Lung (tissue), 17 donors: ENCODE measurements at places on chromosomes 1 and 21. TPM values are rescaled to one million over a fixed set of nuclear protein-coding genes. Genes with fewer than 3 reads are reported as not detected.
A peak's percentile ranks its signal among the peaks of the same experiment; 100 is the strongest.

DNA sequence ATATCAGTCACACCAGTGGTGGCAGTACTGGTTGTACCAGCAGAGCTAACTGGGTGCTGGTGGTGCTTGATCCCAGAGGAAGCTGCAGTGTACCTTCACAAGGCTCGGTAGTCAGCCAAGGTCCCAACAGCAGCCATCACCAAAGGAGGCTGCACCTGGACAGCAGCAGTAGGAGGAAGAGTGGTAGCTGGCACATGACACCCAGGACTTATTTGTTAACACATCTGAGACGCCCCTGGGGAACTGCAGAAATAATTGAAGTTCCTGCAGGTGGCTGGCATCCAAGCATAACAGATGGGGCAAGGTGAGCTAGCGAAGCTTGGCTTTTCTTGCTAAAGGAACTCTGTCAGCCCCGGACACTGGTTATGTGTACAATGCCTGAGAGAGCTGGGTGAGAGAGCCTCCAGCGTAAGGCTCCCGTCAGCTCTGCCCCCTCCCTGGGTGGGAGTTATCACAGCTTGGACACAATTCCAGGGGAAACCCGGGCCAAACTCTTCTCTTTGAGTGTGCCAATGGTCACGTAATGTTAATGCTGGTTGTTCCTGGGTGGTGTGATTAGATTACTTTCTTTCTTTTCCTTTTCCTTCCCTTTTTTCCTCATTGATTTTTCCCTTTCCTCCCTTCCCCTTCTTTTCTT is 29.1 kb upstream of the PARP1 start:
- no peaks in the 10 kb centered on the region for H3K36me3 ChIP-seq
- DNase-seq, result no peak
- no peaks in the 10 kb centered on the region for H3K27me3 ChIP-seq
- no peaks in the 10 kb centered on the region for H3K4me1 ChIP-seq
- no peak overlapping the region for H3K27ac ChIP-seq

DNA sequence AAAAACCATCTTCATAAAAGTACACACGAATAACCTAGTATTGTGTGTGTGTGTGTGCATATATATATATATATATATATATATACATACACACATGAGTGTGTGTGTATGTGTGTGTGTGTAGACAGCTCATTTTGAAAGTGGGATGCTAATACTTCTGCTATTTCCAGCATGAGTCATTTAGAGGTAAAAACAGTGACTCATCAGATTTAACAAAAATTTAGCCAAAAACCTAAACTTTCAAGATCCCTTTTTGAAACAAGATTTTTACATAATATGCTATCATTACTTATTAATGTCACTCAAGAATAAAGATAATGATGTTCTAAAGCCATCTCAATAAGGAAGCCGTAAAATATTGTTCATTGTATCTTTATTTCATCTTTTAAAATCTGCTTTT is 35.6 kb upstream of the ADGRL4 start:
- H3K4me3 ChIP-seq, result no peak overlapping the region
- no peak for DNase-seq
- H3K27ac ChIP-seq, result no peak overlapping the region
- no peaks in the 10 kb centered on the region for H3K36me3 ChIP-seq

- H3K27me3 ChIP-seq, result no peaks in the 10 kb centered on the region
- no peak overlapping the region for H3K27ac ChIP-seq
- no peak overlapping the region for H3K4me3 ChIP-seq
Measured at GRCh38 chr1:240691501-240691900, 79.5 kb upstream of the GREM2 start.

The TTC39A gene
- 16.6 TPM for total RNA-seq

- DNase-seq, result peak; percentile 31
- no peaks in the 10 kb centered on the region for H3K4me1 ChIP-seq
- H3K27me3 ChIP-seq, result no peaks in the 10 kb centered on the region
- H3K36me3 ChIP-seq, result no peaks in the 10 kb centered on the region
- no peak overlapping the region for H3K27ac ChIP-seq
Measured at GRCh38 chr21:36661511-36662309, 37.2 kb upstream of the SIM2 start.

DNA sequence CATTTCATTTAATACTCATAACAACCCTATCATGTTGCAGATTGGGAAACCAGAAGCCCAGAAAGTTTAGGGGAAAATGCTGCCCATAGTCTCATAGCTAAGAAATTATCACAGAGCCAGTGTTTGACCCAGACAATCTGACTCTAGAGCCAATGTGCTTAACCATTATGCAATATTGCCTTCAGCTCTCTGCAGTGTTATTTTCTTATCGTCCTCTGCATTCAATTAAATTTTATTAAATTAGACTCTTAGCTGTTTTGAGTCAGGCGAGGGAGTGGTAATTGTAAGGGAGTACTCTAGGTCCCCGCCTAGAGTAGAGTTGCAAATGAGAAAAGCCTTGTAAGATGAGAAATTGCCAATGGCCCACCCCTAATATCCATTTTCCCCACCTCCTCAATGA is 191.1 kb downstream of the TTLL7 start:
- no peak overlapping the region for H3K27ac ChIP-seq
- H3K27me3 ChIP-seq, result no peaks in the 10 kb centered on the region
- no peaks in the 10 kb centered on the region for H3K36me3 ChIP-seq
- DNase-seq, result no peak

The SYTL1 gene
- total RNA-seq, result 10.5 TPM

The SPRR2E gene
- total RNA-seq, result not detected

The HCRTR1 gene
- 0.14 TPM for total RNA-seq

- H3K27me3 ChIP-seq, result no peaks in the 10 kb centered on the region
- H3K36me3 ChIP-seq, result peaks cover 2% of the 10 kb centered on the region
- no peak for DNase-seq
- no peaks in the 10 kb centered on the region for H3K4me1 ChIP-seq
- no peak overlapping the region for H3K27ac ChIP-seq
- no peak overlapping the region for H3K4me3 ChIP-seq
Measured at GRCh38 chr1:29195881-29196291, 14.2 kb upstream of the SRSF4 start.

The KCNK1 gene
- 10.2 TPM for total RNA-seq

DNA sequence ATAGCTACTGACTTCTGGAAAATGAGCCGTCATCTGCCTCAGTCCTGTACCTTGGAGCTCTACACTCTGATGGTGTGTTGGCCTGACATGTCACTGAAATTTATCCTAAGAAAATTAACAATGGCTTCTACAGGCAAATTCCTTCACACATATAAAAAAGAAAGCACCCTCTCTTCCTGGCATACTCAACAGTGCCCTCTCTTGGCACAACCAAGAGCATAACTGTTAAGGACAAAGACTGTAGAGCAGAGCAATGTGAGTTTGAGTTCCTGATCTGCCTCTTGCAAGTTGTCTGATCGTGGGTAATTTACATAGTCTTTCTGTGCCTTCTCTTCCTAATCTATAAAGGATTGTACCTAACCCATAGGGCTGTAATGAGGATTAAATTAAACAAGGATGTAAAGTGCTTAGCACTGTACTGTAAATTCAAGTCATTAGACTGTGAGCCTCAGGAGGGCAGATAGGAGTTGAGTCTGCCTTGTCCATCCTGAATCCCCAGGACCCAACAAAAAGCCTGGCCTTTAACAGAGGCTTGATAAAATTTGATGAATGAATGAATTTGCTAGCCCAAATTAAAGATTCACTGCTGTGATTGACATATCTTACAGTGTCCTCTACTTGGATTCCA is 83.5 kb downstream of the SYF2 start:
- H3K36me3 ChIP-seq, result no peaks in the 10 kb centered on the region
- H3K27ac ChIP-seq, result no peak overlapping the region
- no peaks in the 10 kb centered on the region for H3K4me1 ChIP-seq
- no peak for DNase-seq
- H3K27me3 ChIP-seq, result no peaks in the 10 kb centered on the region

- H3K4me3 ChIP-seq, result no peak overlapping the region
- H3K36me3 ChIP-seq, result no peaks in the 10 kb centered on the region
- H3K27me3 ChIP-seq, result no peaks in the 10 kb centered on the region
- DNase-seq, result no peak
Measured at GRCh38 chr21:41054018-41054578, 113.9 kb upstream of the BACE2 start.

- no peak overlapping the region for H3K27ac ChIP-seq
- DNase-seq, result no peak
- peaks cover 48% of the 10 kb centered on the region for H3K27me3 ChIP-seq
- H3K36me3 ChIP-seq, result no peaks in the 10 kb centered on the region
- no peaks in the 10 kb centered on the region for H3K4me1 ChIP-seq
Measured at GRCh38 chr1:51956528-51957509, 33.7 kb downstream of the RAB3B start.

The GRIK3 gene
- 0.12 TPM for total RNA-seq

The TACSTD2 gene
- total RNA-seq, result 187 TPM

DNA sequence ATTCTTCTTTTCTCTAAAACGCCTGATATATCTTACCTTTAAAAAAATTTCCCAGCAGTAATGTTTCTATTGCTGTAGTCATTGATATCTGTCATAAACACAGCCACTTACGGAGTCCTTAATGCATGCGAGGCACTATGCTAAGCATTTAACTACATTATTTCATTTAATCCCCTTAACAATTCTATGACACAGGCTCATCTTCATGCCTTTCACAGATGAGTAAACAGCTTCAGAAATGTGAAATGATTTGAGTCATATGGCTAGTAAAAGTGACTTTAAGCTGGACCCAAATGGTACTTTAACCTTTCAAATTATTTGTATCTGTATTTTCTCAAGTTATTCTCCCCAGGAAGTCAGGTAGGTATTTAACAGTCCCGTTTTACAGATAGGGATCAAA is 125.1 kb upstream of the FGGY start:
- no peaks in the 10 kb centered on the region for H3K27me3 ChIP-seq
- H3K27ac ChIP-seq, result no peak overlapping the region
- no peaks in the 10 kb centered on the region for H3K36me3 ChIP-seq
- no peak overlapping the region for H3K4me3 ChIP-seq

The ANKRD34A gene
- total RNA-seq, result 1.0 TPM

DNA sequence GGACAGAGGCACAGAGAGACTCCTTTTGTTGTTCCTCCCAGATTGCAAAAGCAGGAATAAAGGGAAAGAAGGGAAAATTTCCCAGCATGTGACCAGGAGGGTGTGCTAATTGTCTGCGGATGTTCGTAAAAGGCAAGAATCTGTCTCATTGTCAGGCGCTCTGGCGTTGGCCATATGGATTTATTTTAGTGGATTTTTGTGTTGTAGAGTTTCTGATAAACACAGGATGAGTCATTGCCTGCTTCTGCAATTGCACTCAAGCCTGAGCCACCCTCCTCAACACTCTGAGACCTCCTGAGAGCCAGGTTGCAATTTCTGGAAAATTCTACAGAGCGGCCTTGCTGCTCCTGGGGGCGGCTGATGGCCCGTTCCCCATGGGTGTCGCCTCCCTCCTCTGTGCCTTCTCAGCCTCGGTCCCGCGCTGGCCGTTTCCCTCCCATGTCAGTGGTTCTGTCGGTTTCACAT is 227.7 kb downstream of the KAZN start:
- H3K27me3 ChIP-seq, result no peaks in the 10 kb centered on the region
- peak; percentile 45 for DNase-seq
- no peaks in the 10 kb centered on the region for H3K36me3 ChIP-seq

- no peak overlapping the region for H3K27ac ChIP-seq
- H3K4me3 ChIP-seq, result no peak overlapping the region
- H3K27me3 ChIP-seq, result no peaks in the 10 kb centered on the region
Measured at GRCh38 chr1:155458111-155458510, 104.5 kb downstream of the ASH1L start.

The SPRR2B gene
- total RNA-seq, result not detected

The TCHH gene
- 0.03 TPM for total RNA-seq

GRCh38 chr1:175188936-175189335 is 3.6 kb downstream of the KIAA0040 start:
- no peaks in the 10 kb centered on the region for H3K36me3 ChIP-seq
- H3K27ac ChIP-seq, result peak overlapping the region; percentile 62
- no peak overlapping the region for H3K4me3 ChIP-seq
- no peaks in the 10 kb centered on the region for H3K27me3 ChIP-seq
- no peak for DNase-seq

DNA sequence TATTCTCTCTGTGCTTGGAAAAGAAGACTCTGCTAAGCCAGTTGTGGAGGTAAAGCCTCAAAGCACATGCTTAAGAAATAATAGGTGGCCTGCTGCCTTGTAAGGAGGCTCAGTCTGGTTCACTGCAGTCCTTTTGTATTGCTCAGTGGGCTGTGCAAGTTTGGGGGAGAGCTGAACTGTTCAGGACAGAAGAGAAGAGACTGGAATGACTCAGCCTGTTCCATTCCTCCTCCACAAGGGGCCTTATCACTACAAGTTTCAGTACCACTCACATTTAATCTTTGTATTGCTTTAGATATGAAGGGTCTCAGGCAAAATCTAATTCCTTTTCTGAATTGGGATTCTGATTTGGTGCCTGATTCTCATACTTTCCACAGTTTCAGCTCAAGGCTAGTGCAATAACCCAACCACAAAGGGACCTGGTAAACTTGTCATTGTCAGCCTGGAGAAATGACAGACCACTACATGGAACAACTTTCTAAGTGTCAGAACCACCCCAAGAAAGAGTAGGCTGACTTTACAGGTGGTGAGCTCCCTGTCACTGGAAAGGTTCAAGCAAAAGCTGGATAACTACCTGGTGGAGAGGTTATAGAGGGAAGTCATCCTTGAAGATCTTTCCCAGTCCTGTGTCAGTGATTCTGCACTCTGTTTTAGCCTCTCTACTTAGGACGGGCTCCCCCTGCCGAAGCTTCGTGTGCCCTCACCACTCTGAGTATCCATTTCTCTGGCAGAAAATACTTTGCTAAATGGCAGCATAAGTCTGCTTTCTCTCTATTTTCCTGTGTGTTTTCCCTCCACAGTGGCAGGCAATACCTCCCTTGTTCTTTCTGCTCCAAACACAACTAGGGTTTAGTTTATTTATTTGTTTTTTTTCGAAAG is 162.9 kb upstream of the GJB5 start:
- no peaks in the 10 kb centered on the region for H3K4me1 ChIP-seq
- no peak overlapping the region for H3K27ac ChIP-seq
- no peaks in the 10 kb centered on the region for H3K36me3 ChIP-seq
- H3K4me3 ChIP-seq, result no peak overlapping the region
- H3K27me3 ChIP-seq, result no peaks in the 10 kb centered on the region
- DNase-seq, result no peak

DNA sequence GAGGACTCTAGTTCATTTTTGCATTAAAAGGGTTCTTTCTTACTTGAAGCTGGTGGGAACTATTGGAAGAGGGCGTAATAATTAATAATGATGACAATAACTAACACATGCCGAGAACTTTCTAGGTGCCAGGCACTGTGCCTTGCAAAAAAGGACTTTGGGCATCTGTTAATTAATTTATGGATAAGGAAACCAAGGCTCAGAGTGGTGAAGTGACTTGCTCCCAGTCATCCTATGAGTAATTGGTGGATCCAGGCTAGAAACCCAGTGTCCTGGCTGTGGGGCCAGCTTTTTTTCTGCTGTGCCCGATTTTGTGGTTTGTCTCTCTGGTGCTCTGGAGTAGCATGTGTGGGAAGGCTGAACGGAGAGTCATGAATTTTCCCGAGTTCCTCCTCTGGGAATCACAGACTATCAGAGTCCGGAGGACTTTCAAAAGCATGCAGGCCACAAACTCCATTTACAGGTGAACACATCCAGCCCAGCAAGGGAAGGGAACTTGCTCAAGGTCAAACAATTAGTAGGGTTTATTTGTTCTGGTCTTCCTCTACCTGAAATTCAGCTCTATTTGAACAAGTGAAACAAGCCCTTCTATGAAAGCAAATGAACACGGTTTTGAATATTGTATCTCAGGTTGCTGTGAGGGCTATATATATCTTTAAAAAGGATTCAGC is 23.4 kb downstream of the ROR1 start:
- no peaks in the 10 kb centered on the region for H3K36me3 ChIP-seq
- no peak overlapping the region for H3K27ac ChIP-seq
- no peak for DNase-seq
- H3K4me1 ChIP-seq, result peaks cover 8% of the 10 kb centered on the region

- no peaks in the 10 kb centered on the region for H3K27me3 ChIP-seq
- DNase-seq, result no peak
- H3K4me3 ChIP-seq, result no peak overlapping the region
- no peak overlapping the region for H3K27ac ChIP-seq
- H3K36me3 ChIP-seq, result no peaks in the 10 kb centered on the region
Measured at GRCh38 chr1:95168028-95168427, 50.9 kb downstream of the TLCD4 start.
